LHCN-M2 (cell line): ENCODE measurements at places on chromosomes 7 and 10. TPM values are rescaled to one million over a fixed set of nuclear protein-coding genes. Genes with fewer than 3 reads are reported as not detected.

TEX47 gene
- total RNA-seq: not detected in 2 replicates

FAM221A gene
- 1.5 and 2.6 TPM in 2 replicates for total RNA-seq

OR2A42 gene
- not detected in 2 replicates for total RNA-seq

VAX1 gene
- total RNA-seq: not detected in 2 replicates

UCN3 gene
- total RNA-seq: not detected in 2 replicates

INMT gene
- total RNA-seq: 1.4 and 1.7 TPM in 2 replicates

ANKRD61 gene
- 0.23 and 0.38 TPM in 2 replicates for total RNA-seq

PPRC1 gene
- total RNA-seq: 23.1 and 26.0 TPM in 2 replicates

CALCR gene
- not detected in 2 replicates for total RNA-seq

KIF5B gene
- total RNA-seq: 174 and 194 TPM in 2 replicates

NKX2-3 gene
- 0.19 TPM in 1 of 2 replicates, not detected in the other for total RNA-seq

SLIT1 gene
- under 0.01 TPM in 1 of 2 replicates, not detected in the other for total RNA-seq

DNA sequence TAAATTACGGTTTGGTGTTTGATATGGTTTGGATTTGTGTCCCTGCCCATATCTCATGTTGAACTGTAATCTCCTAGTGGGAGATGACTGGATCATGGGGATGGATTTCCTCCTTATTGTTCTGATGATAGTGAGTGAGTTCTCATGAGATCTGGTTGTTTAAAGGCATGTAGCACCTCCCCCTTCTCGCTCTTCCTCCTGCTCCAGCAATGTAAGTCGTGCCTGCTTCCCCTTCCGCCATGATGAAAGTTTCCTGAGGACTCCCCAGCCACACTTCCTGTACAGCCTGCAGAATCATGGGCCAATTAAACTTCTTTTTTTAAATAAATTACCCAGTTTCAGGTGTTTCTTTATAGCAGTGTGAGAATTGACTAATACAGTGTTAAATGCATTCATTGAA, 116.6 kb downstream of the DOCK4 start:
- no peak for DNase-seq

GRCh38 chr10:60349426-60349825, 40.2 kb downstream of the ANK3 start:
- no peak for DNase-seq

DNA sequence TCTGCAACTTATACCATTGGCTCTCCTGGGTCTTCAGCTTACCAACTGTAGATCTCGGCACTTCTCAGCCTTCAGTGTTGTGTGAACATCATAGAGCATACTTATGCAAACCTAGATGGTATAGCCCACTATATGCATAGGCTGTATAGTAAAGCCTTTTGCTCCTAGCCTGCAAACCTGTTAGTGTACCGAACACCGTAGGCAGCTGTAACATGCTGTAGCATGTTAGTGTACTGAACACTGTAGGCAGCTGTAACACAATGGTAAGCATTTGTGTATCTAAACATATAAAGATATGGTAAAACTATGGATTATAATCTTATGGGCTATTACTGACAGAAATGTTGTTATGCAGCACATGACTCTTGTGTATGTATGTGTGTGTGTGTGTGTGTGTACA, 256.9 kb downstream of the WDR11 start:
- DNase-seq: no peak

GRCh38 chr7:108015740-108016139, 12.8 kb upstream of the LAMB1 start:
- no peak for DNase-seq

- DNase-seq: no peak
Measured at GRCh38 chr10:97020452-97021400, 165.0 kb downstream of the SLIT1 start.

DNA sequence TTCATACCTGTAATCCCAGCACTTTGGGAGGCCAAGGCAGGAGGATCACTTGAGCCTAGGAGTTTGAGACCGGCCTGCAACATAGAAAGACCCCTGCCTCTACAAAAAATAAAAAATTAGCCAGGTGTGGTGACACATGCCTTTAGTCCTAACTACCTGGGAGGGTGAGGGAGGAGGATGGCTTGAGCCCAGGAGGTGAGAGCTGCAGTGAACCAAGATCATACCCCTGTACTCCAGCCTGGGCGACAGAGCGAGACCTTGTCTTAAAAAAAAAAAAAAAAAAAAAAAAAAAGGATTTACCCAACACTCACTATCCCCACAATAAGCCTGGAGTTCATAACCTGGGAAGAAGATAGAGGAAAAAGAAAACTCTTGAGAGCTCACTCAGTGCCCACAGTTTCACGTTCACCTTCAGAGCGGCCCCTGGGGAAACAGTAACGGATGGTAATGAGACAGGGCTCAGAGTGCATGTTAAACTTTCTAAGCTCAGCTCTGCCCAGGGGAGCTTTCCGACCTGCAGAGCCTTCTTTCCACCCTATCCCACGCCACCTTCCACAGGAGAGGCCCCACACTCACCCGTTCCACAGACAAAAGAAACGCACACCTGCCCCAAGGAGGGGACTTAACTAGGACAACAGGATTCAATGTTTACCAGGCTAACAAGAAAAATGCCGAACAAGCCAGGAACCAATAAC, 259.8 kb upstream of the KLF14 start:
- DNase-seq: no peak

- no peak for DNase-seq
Measured at GRCh38 chr10:9010093-9010492, 955.6 kb downstream of the GATA3 start.

- peak; percentile 76 for DNase-seq
Measured at GRCh38 chr7:33773053-33773452, 132.3 kb upstream of the BMPER start.

DNA sequence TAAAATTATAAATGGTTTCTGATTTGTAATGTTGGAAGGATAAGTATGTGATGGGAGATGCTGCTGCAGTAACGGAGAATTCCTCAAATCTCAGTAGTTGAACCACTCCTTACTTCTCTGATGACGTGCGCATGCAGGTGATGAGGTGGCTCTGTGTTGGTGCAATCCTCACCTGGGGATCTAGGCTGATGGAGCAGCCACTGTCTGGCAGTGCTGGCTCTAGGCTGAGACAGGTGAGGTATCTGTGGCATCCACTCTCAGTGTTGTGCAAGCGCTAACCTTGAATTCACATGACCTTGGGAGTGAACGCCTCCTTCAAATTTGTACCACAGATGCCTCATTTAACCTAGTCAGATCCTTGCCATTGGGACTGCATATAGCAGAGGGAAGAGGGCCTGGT, 35.0 kb downstream of the LHFPL3 start:
- no peak for DNase-seq

- DNase-seq: no peak
Measured at GRCh38 chr7:157596471-157596870, 259.7 kb downstream of the DNAJB6 start.

DNA sequence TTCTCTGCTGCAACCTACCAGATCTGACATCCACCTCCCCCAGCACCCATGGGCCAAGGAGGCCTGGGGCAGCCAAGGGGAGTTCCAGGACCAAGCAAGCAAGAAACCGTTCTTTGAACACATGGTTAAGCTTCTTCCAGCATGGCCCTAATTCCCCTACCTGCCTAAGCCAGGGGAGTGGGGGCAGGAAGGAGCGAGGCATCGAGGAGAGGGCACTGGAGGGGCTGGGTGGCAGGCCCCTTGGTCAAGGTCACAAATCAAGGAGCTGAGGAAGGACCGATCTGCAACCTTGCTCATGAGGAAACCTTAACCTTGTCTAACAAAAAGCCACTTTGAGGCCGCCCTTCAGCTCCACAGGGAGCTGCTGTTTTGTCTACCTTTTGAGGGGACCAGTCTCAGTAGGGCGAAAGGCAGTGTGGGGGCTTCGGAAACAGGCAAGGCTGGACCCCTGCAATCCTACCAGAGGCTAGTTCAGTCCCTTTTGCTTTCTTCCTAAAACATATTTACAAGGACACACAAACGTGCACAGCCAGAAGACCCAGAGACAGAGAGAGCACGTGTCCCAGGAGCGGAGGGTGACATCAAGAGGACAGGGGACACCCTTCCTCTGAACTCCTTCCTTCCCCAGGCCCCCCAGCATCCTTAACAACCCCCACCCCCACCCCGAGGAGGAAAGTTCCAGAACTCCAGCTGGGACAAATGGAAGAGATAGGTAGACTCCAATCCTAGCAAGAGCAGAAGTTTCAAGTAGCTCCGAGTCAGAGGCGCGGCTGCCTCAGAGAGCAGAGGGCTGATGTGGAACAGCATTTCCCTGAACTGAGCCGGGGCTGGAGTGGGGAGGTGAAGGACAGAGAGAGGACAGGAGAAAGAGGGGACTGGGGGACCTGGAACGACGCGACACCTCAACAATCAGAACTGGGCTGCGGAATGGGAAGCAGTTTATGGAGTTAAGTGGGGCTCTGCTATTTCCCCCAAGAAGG, 28.2 kb downstream of the SPOCK2 start:
- no peak for DNase-seq

GRCh38 chr10:131980761-131981428, 828 bp downstream of the BNIP3 start:
- peak; percentile 20 for DNase-seq

- DNase-seq: no peak
Measured at GRCh38 chr10:106612381-106612780, 552.1 kb downstream of the SORCS1 start.

DNA sequence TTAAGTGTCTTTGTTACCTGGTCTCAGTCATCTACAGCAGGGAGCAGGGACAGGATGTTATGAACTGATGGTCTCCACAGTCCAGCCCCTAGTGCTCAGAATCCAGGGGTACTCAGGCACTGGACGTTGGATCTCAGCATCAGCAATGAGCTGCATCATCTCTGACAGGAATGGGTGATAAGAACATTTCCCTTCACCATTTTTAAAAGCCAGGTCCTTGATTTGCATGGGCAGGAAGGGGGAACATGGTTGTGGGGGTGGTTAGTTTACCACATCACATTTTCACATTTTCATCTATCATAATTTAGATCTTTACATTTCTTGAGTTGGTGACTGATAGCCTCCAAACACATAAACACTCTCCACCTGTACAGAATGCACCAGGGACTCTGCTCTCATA, 427.8 kb upstream of the NPVF start:
- DNase-seq: no peak

GRCh38 chr10:127852456-127852855, 40.3 kb downstream of the CLRN3 start:
- no peak for DNase-seq

DNA sequence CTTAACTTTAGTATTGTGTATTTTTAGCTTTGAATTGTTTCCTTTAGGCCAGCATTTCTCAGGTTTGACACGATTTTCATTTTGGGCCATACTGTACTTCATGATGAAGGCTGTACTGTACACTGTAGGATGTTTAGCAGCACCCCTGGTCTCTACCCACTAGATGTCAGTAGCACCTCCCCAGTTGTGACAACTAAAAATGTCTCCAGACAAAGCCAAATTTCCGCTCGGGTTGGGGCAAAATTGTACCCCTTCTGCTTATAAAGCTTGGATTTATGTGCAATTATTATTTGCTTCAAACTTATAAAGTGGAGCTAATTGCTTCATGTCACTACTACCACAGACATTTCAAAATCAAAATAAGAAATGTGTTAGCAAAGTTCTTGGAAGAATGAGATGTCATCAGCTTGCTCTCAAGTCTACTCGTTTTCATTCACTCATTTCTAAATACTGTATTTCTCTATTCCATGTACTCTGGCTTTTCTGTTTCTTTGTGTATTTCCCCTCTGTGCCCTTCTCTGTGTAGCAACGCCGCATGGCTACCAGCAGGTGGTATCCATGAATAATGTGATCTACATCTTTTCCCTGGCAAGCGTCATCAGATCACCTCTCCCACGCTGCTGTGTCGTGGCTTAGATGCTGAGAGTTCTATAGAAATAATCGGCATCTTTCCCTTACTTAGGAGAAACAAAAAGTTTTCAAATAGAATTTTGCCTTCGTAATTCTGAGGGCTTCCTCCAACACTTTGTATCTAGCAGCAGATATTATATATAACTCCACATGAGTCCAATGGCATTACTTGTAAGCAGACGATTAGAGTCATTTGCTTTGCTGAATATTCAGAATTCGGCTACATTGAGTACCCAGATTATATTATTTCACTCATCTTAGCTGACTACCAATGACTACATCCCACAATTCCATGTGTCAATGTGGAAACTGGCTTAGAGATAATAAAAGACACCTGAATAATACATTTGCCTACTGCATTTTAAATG, 47.8 kb upstream of the CALCR start:
- peak; percentile 49 for DNase-seq

GRCh38 chr7:47579458-47579857, 2.5 kb downstream of the TNS3 start:
- DNase-seq: no peak

- no peak for DNase-seq
Measured at GRCh38 chr7:155994279-155994811, 182.1 kb upstream of the SHH start.

DNA sequence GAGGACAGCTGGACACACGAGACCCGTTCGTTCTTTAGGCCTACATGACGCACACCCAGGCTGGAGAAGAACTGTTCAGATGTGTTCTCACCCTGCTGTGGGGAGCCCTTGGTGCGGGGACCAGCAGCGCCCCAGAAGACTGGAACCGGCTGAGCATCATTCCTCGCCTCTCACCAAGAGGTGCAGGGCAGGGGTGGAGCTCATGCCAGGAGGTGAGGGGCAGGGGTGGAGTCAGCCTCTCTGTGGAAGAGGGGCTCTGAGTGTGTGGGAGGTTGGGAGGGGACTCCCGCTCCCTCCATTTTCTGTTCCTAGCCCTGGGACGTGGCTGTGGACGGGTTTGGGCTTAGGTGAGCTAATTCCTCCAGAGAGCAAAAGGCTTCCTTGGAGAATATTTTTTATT, 66.0 kb upstream of the SHH start:
- DNase-seq: no peak

DNA sequence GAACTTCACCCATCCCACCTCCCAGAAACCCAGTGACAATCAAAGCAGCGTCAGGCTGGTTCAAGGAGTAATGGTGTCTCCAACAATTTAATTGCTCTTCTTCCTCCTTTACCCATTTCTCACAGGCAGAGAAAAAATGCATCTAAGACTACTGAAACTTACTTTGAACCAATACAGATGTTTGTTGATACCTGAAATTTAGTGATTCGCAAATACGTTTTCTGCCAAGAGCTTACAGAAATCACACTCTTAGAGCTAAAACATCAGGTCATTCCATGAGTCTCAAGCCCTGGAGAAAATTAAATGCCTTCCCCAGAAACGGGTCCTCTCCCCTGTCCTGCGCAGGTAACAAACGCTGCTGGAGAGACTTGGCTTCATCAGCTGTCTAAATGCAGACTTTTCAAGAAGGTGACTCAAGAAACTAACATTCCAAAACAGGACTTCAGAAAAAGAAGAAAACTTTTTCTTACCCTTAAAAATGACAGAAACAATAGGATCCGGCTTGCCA, 443 bp downstream of the MYOF start:
- peak; percentile 29 for DNase-seq
